ENCODE measurements at places on chromosomes 11 and 22.

- DNase-seq = no peak
Observed at GRCh38 chr22:19070397-19071169, 51.6 kb downstream of the DGCR2 start.

DNA sequence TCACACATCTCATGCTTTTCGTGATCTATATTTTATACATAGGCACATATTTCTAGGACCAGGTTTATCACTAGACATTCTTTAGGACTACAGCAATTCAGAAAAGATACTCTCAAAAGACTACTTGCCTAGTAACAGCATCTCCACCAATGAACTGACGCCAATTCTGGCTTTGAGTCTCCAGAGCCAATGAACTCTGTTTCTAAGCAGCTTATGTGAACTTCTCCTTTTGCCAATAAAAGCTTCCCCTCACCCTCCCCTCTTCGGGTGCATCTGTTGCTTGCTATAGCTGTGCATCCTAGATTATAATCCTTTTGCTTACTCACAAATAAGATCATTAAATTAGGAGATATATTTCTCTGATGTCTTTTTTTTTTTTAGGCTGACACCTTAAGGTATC is 11.4 kb upstream of the ANKK1 start:
- DNase-seq = no peak

DNA sequence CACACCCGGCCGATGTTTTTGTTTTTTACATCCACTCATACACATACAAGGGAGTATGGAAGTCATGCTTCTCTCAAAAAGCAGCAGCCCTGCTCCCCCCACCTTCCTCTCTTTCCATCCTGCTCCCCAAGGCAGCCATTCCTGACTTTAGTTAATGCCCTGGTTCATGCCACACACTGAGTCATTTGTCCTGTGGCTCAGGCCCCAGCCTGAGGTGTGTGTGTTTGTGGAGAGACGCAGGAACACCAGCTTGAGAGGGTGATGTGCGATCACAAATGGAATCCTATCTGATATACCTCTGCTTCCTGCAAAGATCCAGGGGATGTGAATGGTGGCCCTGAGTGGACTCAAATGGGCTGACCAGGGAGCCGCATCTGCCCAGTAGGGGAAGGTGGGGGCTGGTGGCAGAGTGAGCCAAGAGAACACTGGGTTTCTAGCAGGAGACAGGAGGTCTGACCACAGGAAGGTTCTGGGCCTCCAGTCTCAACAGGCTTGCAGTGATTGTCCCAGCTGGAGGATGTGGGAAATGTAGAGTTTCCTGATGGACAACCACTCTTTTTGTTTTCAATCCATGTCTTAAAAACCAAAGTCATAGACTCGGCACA is 86.7 kb downstream of the OSBP2 start:
- no peak for DNase-seq

GRCh38 chr22:49215840-49216239 is 611.8 kb downstream of the BRD1 start:
- no peak for DNase-seq

GRCh38 chr11:119995730-119996491 is 142.0 kb downstream of the TRIM29 start:
- DNase-seq = no peak

- no peak for DNase-seq
Observed at GRCh38 chr22:20014526-20015186, 2.0 kb downstream of the ARVCF start.

DNA sequence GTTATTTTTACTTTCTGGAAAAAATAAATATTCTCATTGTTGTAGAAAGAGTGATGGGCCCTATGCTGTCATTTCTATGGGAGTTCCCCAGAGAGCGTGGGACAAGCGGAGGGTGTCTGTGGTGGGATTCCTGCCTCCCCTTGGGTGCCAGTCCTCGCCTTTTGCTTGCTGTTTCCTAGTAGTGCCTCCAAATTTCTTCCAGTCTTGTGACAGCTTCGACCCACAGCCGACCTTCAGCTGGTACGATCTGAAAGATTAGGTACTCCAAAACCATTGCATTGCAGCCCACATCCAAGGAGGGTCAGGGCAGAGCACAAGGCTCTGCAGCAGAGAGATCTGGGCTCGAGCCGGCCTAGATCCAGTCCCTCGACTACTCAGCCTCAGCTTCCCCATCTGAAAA is 58.9 kb upstream of the EMID1 start:
- no peak for DNase-seq

DNA sequence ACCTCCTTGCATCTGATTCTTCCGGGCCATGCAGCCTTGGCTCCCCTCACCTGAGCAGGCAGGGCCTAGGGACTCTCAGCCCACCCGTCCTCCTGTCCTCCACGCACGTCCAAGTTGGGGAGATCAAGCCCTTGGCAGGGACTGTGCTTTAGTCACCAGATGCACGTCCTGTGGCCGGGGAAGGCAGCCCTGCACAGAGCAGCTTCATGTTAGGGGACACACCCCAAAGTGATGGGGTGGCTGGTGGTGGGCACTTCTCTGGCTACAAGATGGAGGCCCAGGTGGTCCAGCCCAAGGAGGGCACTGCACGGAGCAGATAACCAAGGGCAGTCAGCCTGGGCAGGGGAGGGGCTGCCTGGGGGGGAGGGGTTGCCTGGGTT is 1.2 kb downstream of the MUC5B start:
- no peak for DNase-seq

GRCh38 chr22:19753090-19753842 is 7.3 kb upstream of the TBX1 start:
- DNase-seq = no peak

All from SK-N-DZ (cell line).